ENCODE measurements at places on chromosomes 5 and 9. TPM values are rescaled to one million over a fixed set of nuclear protein-coding genes. Genes with fewer than 3 reads are reported as not detected.
A peak's percentile ranks its signal among the peaks of the same experiment; 100 is the strongest.

DNA sequence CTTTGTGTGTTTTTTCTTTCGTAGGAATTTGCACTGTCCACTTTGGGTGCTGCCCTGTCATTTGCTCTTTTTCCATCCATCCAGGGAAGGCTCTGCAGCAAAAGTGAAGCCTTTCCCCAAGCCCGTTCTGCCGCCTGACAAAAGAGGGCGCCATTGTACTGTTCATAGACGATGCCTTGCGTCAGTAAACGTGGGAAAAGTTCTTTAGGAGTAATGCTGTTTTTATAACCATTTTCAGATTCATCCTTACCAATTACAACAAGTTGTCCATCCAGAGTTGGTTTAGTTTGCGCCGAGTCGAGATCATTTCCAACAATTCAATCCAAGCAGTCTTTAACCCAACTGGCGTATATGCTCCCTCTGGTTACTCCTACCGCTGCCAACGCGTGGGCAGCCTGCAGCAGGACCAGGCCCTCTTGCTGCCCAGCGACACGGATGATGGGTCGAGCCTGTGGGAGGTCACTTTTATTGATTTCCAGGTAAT is 34.3 kb upstream of the RPS23 start:
- no peaks in the 10 kb centered on the region for H3K4me1 ChIP-seq
- no peaks in the 10 kb centered on the region for H3K27me3 ChIP-seq
- no peak overlapping the region for H3K27ac ChIP-seq
- no peak overlapping the region for H3K4me3 ChIP-seq
- peak; percentile 22 for DNase-seq

GRCh38 chr5:139867109-139867508 is 71.5 kb downstream of the PSD2 start:
- H3K27me3 ChIP-seq, result no peaks in the 10 kb centered on the region
- no peaks in the 10 kb centered on the region for H3K4me1 ChIP-seq
- H3K4me3 ChIP-seq, result no peak overlapping the region
- H3K27ac ChIP-seq, result no peak overlapping the region
- no peaks in the 10 kb centered on the region for H3K36me3 ChIP-seq
- DNase-seq, result no peak

DNA sequence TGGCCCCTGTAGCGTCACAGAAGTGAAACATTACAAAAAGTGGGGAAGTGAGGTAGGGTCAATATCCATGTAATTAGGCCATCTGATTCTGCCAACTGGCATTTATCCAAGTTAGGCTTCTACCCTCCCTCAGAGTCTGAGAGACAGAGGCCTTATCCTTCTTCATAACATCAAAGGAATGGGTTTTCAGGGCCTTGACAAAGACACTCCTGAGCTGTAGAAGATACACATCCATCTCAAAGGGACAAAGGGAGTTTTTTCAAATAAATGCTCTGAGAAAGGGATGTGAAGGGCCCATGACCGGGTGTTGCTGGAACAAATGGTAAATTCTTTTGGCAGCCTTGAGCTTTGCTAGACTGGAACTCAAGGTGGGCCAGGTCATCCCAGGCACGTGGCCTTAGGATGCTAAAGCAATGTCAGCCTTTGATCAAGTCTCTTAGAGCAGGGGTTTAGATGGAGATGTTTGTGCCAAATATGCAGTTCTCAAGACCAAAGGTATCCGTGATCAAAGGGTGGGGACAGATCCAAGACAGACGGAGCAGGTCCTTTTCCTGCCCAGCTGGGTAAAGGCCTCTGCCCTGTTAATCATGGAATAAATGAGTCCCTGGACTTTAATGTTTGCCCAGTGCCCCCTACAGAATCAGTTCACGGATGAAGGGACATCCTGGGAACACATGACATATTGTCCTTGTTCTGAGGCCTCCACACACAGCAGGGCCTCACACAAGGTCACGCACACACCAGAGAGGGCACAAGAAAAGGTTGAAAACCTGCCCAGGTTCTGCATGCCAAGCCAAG is 10.0 kb upstream of the FAM169A start:
- no peak for DNase-seq
- H3K36me3 ChIP-seq, result no peaks in the 10 kb centered on the region
- no peak overlapping the region for H3K4me3 ChIP-seq
- no peaks in the 10 kb centered on the region for H3K27me3 ChIP-seq
- H3K4me1 ChIP-seq, result no peaks in the 10 kb centered on the region

GRCh38 chr5:129679671-129680070 is 68.2 kb upstream of the MINAR2 start:
- no peak overlapping the region for H3K4me3 ChIP-seq
- H3K4me1 ChIP-seq, result no peaks in the 10 kb centered on the region
- no peaks in the 10 kb centered on the region for H3K27me3 ChIP-seq

Gene CEL
- total RNA-seq, result 4.3 TPM

DNA sequence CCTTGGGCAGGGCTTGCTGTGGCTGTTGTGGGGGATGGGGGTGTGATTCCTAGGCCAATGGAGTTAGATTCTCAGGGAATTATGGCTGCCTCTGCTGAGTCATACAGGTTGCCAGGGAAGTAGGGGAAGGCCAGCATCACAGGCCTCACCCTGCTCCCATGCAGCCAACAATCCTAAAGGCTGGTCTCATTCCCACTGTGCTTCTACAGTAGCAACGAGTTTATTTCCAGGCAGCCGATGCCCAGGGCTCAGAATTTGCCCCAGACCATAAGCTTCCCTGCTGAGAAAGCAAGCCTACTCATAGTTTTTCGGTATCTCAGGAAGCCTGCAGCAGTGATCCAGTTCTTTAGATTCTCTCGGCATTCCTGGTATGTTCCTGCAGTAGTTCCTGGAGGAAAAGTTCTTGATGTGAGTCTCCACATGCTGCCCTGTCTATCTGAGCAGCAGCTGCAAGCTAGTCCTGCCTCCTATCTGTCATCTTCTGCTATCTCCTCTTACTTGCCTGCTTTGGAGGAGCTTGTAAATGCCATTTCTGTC is 59.3 kb upstream of the SELENOP start:
- H3K4me3 ChIP-seq, result no peak overlapping the region
- H3K36me3 ChIP-seq, result no peaks in the 10 kb centered on the region
- H3K4me1 ChIP-seq, result no peaks in the 10 kb centered on the region
- DNase-seq, result no peak

Measured in Panc1 (cell line).